ENCODE measurements at places on chromosomes 7 and 10.

DNA sequence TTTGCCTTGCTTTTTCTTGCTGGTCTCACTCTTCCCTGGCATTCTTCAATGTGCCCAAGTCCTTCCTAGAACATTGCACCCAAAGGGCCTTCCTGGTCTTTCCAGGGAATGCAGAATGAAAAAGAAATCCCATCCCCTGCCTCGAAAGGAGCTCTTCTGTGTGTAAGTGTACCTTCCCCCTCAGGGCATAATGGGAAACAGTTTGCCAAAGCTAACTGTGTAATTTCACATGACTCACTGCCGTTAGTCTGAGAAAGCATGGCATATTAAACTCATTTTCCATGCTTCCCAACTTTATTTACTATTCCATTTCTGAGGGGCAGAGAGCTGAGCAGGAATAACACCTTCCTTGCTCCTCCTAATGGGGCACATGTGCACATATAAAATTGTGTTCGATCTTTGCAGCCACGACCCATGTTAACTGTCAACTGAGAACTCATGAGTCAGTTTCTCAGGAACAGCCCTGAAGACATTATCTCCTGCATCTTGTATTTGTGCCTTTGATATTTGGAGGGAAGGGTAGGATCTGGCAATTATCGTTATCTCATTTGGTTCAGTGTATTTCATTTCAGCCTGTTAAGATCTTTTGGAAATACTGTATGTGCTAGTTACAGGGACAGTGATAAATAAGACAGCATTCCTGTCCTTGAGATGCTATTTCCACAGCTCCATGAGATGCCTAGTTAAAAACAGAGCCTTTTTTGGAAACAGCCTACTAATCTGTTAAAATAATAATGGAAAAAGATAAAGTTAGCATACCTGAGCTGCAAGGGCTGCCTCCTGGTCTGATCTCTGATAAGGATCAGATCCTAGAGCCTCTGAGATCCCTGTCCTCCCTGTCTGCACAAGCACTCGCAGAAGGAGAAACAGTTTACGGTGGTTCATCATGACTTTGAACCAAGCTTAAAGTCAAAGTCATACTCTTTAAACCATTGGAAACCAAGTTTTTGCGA, 42.3 kb downstream of the IKZF1 start:
- DNase-seq, result no peak

DNA sequence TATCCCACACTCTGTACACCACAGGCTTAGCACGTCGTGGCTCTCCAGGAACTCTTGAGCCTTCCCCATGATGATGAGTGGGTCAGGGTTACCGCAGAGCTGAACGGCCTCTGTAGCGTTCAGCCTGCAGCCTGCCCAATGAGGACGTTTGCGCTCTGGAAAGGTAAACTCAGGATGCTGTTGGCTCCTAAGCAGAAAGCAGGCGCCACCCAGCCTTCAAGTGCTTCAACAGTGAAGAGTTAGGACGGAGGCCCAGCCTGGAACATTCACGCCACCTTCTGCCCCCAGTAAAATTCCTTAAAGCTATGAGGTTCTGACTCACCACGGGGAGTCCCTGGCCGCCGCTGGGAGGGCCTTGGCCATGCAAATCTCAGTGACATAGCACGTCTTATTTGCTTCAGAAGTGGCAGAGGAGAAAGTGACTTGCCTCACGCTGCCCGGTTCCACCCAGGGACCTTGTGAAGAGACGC, 161.5 kb upstream of the SH2B2 start:
- DNase-seq, result no peak

DNA sequence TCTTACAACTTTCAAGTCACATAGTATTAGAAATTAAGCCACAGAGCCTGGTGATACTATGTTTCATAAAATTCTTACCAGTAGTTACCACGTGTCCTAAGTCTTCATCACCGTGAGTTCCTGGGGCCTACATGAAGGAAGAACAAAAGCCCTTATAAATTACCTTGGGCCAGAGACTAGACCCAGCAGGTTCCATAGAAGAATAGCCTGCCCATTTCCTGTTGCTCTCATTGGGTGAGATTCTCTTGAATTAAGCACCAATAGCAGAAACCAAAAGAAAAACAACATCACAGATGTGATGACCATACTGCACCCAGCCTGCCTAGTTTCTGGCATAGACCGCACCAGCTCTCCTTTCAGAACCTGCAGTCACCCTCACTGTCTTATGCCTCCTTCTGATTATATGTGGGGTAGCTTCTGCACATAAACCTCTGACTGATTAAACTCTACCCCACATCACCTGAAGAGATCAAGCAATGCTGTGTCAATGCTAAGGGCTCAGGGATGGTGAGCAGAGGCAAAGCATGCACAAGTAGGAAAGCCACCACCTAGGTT, 18.0 kb upstream of the SEM1 start:
- DNase-seq, result no peak

DNA sequence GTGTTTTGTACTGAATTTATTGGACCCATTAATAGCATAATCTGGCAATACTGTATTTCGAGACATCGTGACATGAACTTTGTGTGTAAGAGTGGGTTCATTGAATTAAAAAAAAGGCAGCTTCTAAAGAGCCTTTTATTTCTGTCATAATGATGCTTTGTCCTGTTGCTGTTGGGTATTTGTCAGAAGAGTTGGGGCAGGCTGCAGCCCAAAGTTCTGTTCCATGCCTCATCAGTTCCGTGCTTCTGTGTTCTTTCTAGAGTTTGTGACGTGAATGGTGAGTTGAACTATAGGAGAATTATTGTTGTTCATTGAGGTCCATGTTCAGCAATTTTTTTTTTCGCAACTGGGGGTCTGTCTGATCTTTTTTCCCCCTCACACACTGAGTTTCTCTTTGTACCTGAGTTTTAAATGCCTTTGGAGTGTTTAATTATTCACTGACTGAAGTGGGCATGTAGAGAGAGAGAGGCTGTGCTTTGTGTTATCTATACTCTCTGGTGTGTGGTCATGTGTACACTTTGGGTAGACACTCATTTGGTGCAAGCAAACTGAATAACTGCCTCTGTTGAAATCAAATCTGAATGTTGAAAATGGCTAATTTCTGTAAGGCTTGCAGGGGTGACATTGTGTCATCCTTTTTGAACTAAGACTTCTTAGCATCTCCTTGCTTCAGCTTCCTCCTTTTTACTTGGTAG, 69.8 kb downstream of the ADD3 start:
- DNase-seq, result no peak

DNA sequence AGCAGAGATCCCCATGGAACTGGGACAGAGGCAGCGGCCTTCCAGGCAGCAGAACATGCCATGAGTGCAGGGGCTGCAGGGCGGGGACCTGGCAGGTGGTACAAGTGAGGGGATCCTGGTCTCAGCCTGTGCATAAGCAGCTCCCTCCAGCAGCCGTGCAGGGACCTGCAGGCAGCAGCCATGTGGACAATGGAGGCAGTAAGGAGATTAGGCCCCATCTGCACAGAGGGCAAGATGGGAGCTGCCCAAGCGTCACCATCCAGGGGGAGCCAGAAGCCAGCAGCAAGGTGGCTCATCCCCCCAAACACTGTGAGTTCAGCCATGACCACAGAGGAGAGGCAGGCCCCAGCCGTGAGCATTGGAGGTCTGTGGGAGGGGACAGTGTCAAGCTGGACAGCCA, 3.1 kb downstream of the DDC start:
- no peak for DNase-seq

DNA sequence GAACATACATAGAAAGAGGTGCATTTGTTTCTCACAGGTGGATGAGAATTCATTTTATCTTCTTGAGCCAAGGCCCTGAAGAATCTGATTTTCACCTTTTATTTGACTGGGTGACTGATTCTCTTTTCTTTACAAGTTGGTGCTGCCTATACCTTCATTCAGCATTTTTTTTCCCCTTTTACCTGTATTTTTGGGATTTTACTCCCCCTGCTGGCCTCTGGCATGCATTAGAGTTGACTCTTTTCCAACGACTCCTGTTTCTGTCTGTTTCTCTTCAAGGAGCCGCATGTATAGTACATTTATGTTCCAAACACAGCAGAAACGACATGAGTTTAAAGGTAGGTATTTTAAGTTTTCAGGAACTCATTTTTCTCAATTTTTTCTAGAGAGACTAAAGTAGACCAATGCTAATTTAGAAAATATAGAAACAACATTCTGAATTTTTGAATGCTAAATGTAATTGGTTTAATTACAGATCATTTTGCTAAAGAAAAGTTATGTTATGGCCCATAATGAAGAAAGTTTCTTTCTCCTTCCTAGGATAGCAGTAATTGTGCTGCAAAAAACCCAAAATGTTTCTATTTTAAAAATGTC, 149.8 kb upstream of the HDAC9 start:
- peak; percentile 70 for DNase-seq

- no peak for DNase-seq
These were observed 36.3 kb upstream of the WDFY4 start for GRCh38 chr10:48648172-48648942.

DNA sequence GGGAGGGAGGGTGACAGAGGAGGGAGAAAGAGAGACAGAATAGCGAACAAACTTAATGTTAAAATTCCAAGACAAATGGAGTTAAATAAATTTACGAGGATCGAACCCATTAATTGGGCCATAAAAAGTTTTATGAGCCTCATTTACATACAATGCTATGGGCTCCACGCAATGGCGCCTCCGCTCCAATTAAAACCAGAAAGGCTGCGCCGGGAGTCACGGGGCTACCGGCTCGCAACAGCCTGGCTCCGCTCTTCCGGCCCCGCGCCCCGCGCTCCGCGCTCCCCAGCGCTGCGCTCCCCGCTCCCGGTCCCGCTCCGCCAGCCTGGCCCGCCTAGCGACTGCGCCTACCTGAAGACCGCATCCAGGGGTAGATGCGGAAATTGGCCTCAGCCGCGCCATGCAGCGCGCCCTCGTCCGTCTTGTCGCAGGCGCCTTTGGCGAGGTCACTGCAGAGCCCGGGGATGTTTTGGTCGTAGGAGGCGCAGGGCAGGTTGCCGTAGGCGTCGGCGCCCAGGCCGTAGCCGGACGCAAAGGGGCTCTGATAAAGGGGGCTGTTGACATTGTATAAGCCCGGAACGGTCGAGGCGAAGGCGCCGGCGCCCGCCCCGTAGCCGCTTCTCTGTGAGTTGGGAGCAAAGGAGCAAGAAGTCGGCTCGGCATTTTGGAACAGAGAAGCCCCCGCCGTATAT, 513 bp downstream of the HOXA7 start:
- DNase-seq, result no peak
